ENCODE measurements at places on chromosomes 4 and X.

- DNase-seq: no peak
These were observed 13.2 kb downstream of the TMEM175 start for GRCh38 chr4:945274-946102.

DNA sequence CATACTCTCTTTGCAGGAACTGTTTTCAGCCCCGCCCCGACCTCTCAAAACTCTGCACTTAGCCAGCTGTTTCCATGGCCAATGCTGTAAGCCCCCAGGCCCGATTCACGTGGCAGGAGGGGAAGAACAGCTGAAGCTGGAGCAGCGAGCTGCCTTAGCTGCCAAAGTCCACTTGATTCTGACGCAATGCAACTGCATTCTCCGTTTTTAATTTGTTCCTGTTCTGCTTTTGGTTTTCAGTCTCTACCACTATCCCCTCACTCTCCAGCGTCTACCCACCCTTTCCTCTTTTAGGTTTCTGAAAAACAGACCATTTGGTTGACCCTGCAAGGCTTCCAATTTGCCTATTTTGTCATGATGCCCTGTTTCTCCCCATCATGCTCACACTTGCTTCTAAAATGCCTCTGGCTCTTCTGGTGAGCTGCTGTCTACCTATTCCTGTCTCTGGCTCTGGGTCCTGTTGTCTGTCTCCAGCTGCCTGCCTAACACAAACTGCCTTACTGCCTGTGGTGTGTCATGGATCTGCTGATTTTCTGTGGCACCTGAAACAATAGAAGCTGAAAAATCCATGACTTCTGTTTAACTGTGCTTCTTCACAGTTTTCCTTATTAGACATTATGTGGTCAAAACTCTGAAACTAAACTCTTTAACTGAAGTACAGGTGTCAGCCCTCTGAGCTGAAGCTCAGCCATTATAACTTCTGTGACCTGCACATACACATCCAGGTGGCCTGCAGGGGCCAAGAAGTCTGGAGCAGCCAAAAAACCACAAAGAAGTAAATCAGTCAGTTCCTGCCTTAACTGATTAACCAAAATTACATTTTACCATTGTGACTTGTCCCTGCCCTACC lies 160.5 kb upstream of the AGTR2 start:
- DNase-seq: no peak

DNA sequence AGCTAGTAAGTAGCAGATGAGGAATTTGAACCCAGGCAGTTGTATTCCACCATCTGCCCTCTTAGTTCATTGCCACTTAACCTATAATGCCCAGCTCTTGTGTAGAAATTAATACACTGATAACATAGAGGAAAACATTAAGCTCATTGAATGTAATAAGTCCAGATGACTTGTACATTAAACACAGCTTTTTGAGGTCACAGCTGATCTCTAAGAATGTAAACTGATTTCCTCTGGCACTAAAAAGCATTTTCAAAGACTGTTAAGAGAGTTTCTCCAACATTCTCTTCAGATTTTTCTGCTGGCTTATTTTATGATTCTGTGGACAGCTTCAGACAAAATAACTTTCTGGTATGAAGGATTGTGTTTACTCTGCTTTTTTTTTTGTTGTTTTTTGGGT lies 42.7 kb downstream of the HPRT1 start:
- DNase-seq: no peak

- DNase-seq: no peak
These were observed 6.2 kb downstream of the SORCS2 start for GRCh38 chr4:7198440-7199128.

GRCh38 chr4:59314637-59315036 lies 1885.5 kb upstream of the ADGRL3 start:
- no peak for DNase-seq

DNA sequence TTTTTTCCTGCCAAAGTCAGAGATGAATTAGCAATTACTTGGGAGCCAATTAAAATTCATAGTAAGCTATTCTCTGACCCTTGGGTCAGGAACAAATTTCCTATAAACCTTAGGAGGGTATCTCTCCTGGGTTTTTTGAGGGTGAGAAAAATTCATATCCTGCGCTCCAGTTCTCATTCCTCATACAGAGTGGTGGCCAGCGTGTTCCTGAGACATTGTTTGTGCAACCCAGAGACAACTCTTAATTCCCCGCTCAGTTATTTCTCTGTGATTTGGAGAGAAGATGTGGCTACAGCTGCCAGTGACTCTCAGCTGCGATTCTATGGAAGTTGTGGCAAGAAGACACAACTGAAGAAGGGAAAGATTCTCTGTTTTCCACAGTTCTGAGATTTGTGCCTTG lies 37.9 kb upstream of the CBR4 start:
- DNase-seq: no peak

DNA sequence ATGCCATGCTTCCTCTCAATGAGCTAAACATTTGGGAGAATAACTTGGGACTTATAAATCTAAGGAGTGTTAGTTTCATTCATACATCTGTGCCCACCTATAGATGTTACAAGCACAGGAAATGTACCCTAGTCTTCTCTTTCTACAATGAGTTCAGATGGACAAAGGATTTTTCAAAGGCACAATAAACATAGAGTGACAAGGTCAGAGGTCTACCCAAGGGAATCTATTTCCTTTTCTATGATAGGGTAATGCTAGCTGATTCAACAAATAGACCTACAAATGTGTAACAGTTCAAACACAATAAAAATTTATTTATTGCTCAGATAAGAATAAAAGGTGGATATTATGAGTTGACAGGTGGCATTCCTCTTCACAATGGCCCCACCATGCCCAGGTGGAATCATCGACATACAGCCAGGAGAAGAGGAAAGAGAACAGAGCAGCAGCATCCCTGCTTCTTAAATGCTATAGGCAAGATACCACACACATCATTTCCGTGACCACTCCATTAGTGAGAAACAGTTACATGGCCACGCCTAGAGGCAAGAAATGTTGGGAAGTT lies 421.8 kb downstream of the HNRNPD start:
- no peak for DNase-seq

- DNase-seq: no peak
These were observed 93.5 kb upstream of the SLIT2 start for GRCh38 chr4:20158195-20158594.

GRCh38 chrX:136759968-136760367 lies 20.8 kb downstream of the ARHGEF6 start:
- DNase-seq: no peak

- peak; percentile 55 for DNase-seq
These were observed 8.6 kb upstream of the ZXDA start for GRCh38 chrX:57918750-57919436.

- DNase-seq: no peak
These were observed 113.3 kb downstream of the LINC00632 start for GRCh38 chrX:140822861-140823260.

DNA sequence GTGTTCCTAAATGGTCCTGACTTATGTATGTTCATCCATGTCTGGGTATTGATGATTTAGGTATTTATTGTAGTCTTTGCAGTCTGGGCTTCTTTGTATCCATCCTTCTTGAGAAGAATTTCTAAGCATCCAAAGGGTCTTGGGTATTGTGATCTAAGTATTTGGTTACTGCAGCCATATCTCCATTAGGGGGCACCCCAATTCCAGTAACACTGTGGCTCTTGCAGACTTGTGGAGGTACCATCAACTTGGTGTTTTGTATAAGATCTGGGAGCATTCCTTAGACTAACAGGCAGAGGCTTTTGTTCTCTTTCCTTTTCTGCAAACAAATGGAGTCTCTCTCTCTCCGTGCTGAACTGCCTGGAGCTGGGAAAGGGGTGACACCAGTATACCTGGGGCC lies 113.7 kb upstream of the NEXMIF start:
- DNase-seq: no peak

GRCh38 chr4:126262665-126263064 lies 947.9 kb downstream of the FAT4 start:
- DNase-seq: no peak

DNA sequence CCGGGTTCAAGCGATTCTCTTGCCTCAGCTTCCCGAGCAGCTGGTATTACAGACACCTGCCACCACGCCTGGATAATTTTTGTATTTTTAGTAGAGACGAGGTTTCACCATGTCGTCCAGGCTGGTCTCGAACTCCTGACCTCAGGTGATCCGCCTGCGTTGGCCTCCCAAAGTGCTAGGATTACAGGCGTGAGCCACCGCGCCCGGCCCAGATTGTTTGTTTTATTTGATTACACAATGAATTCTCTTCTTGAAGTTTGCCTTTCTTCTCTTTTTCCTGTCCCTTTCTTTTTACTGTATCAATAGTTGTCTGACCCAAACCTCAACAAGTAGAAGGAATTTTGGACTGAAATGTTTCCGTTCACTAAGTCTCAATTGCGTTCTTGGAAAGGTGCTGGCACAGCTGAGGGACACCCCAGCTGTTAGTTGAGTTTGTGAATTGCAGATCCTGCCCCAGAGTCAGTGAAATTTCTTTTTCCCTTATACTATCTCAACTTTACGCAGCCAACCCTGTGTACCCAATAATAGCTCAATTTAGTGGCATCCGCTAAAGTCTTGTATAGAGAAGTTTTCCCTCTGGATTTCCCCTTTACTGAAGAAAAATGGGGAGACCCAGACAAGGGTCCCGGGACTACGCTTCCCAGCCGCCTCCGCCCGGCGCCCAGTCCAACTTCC lies 639 bp upstream of the MTM1 start:
- DNase-seq: no peak

DNA sequence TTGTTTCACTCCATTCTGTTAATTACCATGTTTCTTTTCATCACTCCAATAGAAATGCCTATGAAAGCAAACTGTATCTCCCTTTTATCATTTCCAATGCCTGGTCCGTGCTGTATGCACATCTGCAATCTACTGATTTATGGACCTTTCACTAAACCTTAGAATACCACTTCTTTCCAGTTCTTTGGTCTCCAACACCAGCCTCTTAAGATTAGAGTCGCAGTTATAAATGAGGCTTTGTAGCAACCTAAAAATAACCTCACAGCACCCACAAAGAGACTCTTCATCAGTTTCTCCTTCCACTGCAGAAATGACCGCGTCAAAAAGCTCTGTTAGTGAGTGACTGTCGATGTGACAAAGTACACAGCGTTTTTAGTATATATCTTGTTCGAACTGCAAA lies 282.6 kb downstream of the ADGRA3 start:
- DNase-seq: no peak

DNA sequence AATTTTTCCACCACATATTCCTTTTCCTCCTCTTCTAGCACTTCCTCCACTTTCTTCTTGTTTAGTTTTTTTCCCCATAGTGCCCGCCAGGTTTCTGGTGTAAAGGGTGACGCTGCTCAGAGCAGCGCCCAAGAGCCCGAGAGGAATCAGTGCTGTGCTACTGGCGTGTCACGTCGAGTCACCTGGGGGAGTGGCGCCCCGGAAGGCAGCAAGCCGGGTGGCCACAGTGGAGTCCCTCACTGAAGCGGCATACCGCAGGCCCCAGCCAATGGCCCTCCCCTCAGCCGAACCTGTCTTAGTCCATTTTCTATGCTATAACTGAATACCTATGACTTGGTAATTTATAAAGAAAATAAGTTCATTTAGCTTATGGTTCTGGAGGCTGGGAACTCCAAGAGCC lies 51.5 kb downstream of the SPIN4 start:
- DNase-seq: no peak

DNA sequence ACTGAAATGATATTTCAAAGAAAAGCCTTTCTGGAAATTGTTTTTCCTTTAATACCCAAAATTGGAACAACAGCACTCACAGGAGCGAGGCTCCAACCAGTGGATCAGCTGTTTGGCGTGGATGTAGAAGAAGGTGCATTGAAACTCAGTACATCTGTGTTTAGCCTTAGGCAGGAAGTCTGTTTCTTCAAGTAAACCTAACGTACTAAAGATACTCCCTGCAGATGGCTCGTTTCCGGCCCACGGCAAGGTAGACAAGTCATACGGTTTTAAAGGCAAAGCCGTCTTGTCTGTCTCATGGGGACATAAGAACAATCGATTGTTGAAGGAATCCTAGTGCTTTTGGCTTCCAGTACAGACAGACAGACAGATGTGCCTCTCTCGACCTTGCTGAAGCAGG lies 50.0 kb upstream of the CLCN4 start:
- no peak for DNase-seq

DNA sequence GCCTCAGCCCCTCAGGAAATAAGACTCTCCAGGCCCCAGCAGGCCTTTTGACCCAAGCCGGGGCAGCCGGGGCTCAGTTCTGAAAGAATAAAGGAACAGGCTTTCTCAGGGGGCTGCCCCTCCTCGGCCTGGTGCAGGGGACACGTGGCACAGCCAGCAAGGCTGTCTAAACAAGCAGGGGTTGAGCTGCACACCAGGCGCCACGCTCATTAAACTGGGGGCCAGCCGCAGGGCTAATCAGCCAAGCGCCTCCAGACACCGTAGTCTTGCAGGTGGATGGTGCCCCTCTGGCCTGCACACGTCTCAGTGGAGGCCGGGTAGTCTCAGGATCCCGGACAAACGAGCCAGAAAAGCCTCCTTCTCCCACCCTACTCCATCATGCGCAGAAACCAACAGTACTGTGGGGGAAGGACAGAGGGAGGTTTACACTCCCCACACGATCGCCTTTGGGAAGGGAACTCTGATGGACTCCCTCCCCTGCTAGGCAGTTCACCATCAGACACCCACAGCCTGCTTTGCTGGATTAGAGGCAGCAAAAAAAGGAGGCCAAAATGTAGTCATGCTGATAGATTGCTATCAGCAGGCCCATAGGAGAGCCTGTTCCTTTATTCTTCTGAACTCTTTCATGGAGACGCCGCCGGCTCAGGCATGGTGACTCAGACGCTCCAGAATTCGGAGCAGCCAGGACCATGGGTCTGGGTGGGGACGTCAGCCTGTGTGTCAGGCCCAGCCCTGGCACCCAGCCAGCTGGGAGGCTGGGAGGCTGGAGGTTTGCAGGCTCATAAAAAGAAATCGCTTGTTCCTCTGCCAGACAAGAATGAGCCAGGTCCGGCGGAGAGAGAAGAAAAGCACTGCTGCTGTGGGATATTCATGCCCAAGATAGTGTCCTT lies 342.4 kb downstream of the BCOR start:
- peak; percentile 88 for DNase-seq

DNA sequence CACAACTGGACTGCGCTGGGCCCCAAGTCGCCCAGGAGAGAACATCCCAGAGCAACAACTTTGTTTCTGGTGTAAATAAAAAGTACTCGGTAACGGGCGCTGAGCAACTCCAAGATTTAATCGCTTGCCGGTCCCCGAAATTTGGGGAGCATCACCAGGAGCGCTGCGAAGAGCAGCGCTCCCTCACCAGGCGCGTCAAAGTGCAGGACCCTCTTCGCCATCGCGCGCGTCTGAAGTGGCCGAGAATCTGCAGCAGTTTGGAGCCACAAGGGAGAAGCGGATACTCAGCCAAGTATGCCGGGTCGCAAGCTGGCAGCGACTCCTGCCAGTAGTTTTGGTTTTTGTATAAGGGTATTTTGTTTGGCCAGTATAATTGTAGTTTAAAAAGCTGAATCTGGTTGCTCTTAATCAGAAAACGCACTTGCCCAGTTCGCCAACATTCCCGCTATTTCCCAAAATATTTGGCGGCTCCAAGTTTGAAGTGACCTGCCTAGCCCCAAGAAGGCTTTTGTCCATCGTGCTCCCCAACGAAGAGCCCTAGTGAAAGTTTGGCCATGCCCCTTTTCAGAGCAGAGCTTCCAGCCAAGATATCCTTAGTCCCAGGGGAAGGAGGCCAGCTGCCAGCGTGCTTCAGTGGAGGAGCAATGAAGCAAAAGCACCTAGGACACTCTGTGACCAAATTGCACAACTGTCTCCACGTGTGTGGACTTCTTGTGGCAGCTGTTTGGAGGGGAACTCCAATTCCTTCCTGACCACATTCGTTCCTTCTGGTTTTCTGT lies 557 bp upstream of the KDR start:
- DNase-seq: no peak

GRCh38 chr4:66653937-66654336 lies 891.4 kb downstream of the CENPC start:
- no peak for DNase-seq

Measured in NCI-H460 (cell line).